ENCODE measurements at places on chromosomes 13 and 19.

DNA sequence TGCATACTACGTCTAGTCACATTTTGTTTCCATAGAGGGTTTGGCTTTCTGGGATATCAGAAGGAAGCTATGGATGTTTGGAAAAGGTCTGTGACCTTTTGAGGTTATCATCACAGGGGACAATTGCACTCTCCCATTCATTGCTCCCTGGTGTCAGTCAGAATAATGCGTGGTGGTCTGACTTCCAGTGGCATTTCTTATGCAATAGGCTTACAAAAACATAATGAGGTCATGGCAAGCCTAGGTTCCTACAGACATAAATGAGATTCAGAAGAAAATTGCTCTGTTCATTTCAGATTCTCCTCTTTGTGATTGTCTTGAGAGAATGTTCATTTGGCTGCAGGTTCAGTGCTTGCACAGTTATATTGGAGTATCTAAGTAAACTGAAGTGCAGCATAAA is 54.6 kb downstream of the ARHGAP35 start:
- DNase-seq, result no peak

GRCh38 chr19:14004619-14005348 is 1.3 kb downstream of the RFX1 start:
- no peak for DNase-seq

- DNase-seq, result no peak
Observed at GRCh38 chr19:5903056-5903623, 450 bp downstream of the NDUFA11 start.

GRCh38 chr13:20843166-20843565 is 59.4 kb downstream of the XPO4 start:
- no peak for DNase-seq

GRCh38 chr13:49545661-49546060 is 39.7 kb downstream of the RCBTB1 start:
- DNase-seq, result no peak

GRCh38 chr19:10228920-10229319 is 2.2 kb downstream of the S1PR2 start:
- DNase-seq, result no peak

DNA sequence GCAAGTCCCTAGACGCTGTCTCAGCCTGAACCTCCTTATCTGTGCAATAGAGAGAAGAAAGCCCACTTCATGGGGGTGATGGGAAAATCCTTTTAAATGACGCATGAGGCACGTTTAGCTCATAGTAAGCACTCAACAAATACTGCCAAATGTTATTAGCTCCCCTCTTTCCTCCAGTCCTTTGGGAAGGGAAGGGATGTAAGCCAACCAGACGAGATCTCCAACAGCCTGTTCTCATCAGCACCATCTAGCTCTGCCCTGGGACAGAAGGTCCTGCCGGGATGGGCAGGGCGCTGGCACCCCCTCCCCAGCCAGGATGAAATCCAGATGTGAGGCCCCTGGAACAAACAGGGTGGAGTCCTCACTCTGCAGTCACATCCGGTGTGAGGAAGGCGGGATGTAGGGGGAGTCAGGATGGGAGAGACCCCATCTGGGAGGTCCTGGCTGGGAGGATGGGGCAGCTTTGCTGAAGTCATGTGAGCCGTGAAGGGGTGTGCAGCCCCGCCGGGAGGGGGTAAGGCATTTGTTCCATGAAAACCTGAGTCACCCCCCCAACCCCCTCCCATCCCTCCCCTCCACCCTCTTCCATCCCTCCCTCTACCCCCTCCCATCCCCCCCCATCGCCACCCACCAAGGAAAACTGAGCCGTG is 4.6 kb downstream of the S1PR2 start:
- DNase-seq, result no peak

- no peak for DNase-seq
Observed at GRCh38 chr13:76646946-76647345, 239.3 kb downstream of the KCTD12 start.

All from stimulated activated CD4-positive, alpha-beta T cell treated with anti-CD3 and anti-CD28 coated beads, Interleukin-15, amount 100 ng/mL, for 1 hour (primary cell).